Stimulated activated CD4-positive, alpha-beta T cell treated with anti-CD3 and anti-CD28 coated beads, Interleukin-1b, Interleukin-23, amount 100 ng/mL, for 1 hour (primary cell): ENCODE measurements at places on chromosomes 1 and 21.

DNA sequence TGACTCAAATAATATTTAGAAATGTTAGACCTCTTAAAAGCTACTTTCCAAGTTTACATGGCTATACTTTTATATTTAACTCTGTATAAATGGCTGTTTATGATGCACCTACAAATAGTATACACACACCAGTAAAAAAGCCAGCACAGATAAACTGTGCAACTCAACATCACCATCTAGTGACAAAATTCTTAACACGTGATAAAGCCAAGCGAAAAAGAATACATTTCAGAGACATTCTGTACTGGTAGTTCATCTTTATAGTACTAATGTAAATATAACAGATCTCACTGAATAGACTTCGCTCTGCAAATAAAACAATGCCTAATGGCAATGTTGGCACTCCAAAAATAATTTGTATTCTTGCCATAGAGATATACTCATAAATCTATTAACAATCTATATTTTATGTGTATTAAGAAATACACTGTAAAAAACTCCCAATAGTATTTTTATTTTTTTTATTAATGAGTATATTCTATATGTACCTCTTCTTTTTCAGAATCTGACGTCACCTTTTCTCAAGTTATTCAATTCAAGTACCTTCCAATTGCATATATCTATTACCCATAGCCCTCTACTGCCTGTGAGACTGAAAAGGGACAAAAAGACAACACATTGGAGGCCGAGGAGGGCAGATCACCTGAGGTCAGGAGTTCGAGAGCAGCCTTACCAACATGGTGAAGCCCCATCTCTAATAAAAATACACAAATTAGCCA, 100.2 kb downstream of the DPYD start:
- DNase-seq: no peak

GRCh38 chr1:180268556-180269075, 38.6 kb downstream of the LHX4 start:
- no peak for DNase-seq

- DNase-seq: no peak
Observed at GRCh38 chr1:83546874-83547273, 452.1 kb downstream of the TTLL7 start.

GRCh38 chr1:10507111-10507879, 32.5 kb downstream of the PEX14 start:
- DNase-seq: no peak

DNA sequence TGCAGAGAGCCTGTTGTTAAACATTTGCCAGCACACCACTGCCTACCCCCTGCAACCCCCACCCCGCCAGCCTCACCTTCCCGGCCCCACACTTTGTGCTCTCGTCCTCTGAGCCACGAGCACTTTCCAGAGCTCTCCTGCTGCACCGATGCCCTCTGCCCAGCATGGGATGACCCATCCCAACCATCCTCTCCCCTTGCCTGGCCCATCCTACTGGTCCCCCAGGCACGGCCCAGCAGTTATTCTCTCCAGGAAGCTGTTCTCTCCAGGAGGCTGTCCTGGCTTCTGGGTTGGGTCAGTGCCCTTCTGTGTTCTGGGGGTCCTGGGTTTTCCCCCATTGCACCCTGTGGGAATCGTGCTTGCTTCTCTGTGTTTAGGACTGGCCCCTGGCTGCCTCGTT, 60.1 kb upstream of the ABCG1 start:
- no peak for DNase-seq

DNA sequence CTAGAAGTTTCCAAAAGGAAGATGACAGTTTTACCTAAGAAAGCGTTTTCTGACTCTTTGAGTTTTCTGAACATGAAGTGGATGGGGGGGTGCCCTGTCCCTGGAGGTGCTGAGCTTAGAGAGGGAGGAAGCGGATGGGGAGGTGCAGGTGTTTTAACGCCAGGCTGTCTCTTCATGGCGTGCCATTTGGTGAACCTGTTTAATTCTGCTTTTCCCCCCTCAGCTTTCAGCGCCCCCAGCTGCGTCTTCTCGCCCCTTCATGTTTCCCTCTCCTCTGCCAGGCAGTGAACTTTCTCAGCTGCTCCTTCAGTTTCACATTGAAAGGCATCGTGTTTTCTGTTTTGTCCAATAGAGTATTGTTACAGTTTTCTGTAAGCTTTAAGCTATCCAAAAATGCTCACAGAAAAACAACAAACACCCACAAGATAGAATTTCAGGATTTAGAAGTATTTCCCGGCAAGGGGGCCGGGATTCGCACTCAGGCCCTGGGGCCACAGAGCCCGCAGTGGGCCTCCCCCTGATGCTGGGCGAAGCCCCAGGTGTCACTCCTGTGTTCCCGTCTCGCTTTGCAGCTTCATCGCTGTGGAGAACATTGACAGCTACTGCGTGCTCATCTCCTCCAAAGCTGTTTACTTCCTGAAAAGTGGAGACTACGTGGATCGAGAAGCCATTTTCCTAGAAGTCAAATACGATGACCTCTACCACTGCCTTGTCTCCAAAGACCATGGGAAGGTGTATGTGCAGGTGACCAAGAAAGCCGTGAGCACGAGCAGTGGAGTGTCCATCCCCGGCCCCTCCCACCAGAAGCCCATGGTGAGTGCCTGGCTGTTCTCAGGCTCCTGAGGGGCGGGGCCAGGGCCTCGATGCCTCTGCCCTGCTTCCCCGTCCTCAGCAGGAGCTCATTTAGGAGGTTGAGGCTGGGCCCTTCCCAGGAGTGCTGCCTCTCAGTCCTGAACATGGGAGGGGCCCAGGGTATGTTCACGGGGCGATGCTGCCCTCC, 111.4 kb downstream of the DHRS3 start:
- DNase-seq: no peak

- DNase-seq: no peak
Observed at GRCh38 chr1:80445033-80445432, 1355.7 kb upstream of the ADGRL2 start.

- no peak for DNase-seq
Observed at GRCh38 chr1:54259546-54260140, 59.7 kb downstream of the MRPL37 start.

DNA sequence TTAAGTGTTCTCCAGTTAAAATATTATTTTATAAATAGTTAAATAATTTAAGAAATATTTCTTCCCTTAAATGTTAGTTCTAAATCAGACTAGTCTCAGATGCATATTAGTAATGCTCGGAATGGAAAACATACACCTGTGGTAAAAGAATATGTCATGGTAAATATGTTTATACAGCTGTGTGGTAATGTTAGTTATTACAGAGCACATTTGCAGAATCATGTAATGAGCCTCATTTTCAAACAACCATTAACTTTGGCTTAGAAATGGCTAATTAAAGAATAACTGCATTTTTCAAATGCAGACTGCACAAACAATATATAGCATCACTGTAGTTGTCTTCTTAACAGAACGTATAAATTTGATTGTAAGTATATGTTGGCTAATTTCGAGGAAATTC, 90.3 kb downstream of the DISP1 start:
- DNase-seq: no peak

GRCh38 chr1:25748531-25749205, 51.3 kb upstream of the SELENON start:
- DNase-seq: no peak

DNA sequence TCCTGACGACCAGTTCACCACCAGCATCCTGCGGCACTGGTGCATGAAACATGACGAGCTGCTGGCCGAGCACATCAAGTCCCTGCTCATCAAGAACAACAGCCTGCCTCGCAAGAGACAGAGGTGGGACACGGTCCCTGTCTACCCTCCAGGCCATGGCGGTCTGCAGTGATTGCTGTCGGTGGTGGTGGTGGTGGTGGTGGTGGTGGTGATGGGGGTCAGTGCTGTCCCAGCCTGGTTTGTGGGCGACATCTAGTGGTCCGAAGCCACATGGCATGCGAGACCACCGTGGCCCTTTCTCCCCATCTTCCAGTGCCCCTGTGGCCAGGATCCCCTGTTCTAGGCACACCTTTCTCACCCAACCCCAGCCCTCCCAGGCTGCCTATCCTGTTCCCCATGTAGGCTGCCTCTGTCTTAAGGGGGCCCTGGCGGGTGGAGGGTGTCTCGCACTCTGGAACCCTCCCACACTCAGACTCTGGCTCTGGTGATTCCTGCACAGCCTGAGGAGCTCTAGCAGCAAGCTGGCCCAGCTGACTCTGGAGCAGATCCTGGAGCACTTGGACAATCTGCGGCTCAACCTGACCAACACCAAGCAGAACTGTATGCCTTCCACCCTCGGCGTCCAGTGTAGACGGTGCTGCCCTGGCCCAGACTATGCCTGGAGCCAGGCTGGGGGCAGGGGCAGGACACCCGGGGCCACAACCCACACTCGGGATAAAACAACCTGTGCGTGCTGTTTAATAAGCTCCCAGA, 3.2 kb upstream of the SLC27A3 start:
- DNase-seq: no peak

DNA sequence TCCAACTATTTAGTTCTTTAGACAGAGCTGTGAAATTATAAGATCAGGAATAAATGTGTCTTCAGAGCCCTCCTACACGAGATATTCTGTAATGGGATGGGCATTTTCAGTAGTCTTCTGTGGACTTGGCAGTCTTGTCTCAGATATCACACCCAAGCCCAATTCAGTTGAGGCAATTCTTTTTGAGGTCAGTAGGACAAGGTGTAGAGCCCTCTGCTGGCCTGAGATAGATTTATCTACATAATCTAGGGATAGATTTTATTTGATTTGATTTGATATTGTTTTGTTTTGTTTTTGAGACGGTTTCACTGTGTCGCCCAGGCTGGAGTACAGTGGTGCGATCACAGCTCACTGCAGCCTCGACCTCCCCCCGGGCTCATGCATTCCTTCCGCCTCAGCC, 77.5 kb downstream of the FMN2 start:
- no peak for DNase-seq

DNA sequence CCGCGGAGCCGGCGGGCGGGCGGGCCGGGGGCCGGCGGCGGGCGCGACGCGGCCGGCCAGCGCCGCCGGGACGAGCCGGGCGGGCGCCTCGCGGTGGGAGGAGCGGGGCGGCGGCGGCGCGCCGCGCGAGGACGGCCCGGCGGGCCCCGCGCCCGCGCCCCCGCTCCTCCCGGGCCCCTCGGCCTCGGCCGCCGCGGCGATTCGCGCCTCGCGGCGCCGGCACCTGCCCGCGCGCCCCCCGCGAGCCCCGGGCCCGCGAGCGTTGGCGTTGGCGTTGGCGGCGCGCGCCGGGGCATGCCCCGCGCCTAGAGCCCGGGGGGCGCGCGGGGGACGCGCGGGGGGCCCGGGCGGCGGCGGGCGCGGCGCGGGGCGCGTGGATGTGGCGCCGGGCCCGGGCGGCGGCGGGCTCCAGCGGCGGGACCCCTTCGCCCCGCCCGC, at the start of gene SKI:
SKI (plus strand) TSS at position 163 of the 438 bp plus-strand sequence. CDS start 448 bp downstream, outside the sequence.
- no peak for DNase-seq

- DNase-seq: no peak
Observed at GRCh38 chr1:94970783-94971182, 43.9 kb upstream of the CNN3 start.

DNA sequence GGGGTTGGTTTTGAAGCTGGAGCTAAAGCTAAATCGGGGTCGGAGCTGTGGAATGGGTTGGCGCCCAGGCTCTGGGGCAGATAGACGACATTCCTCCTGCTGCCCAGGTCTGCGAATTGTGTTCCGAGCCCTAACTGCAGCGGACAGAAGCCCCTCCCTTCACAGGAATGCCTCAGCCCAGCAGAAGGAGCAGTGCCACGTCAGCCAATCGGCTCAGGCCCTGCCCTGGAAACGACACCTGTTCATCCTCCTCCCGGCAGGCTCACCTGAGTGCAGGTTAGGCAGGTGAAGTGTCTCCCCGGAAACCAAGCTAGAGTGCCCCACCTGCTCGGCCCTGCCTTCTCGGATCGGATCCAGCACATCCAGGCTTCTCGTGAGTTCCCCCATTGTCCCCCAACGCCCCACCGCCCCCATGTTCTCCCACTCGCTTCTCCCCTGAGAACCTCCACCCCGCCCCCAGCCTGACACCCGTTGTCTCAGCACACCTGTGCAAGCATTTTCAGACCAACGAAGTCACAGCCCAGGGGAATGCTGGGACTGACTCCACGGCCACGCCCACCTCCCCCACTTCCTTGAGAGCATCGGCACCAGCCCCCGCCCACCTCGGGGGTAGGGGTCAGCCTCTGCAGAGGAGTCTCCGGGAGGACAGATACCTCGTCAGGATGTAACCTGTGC, 775 bp downstream of the TMEM125 start:
- DNase-seq: no peak

GRCh38 chr1:243483071-243483771, 227.4 kb downstream of the SDCCAG8 start:
- no peak for DNase-seq

GRCh38 chr1:86696522-86696921, 7.9 kb upstream of the SH3GLB1 start:
- no peak for DNase-seq

DNA sequence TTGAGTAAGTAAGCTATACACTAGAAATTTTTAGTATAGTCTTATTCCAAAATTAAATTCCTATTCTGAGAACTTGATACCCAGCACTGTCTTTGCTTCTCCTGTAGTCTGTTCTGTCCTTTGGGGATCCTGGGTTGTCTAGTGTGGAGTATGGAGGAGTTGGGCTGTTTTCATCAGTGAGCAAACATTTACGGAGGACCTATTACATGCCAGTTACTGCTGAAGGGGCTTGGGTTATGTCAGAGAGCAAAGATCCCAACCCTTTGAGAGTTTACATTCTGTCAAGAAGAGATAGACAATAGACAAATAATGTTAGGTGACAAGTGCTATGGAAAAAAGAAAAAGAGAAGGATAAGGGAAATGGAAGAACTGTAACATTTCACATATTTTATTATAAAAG, 9.0 kb downstream of the TRAPPC10 start:
- DNase-seq: no peak

DNA sequence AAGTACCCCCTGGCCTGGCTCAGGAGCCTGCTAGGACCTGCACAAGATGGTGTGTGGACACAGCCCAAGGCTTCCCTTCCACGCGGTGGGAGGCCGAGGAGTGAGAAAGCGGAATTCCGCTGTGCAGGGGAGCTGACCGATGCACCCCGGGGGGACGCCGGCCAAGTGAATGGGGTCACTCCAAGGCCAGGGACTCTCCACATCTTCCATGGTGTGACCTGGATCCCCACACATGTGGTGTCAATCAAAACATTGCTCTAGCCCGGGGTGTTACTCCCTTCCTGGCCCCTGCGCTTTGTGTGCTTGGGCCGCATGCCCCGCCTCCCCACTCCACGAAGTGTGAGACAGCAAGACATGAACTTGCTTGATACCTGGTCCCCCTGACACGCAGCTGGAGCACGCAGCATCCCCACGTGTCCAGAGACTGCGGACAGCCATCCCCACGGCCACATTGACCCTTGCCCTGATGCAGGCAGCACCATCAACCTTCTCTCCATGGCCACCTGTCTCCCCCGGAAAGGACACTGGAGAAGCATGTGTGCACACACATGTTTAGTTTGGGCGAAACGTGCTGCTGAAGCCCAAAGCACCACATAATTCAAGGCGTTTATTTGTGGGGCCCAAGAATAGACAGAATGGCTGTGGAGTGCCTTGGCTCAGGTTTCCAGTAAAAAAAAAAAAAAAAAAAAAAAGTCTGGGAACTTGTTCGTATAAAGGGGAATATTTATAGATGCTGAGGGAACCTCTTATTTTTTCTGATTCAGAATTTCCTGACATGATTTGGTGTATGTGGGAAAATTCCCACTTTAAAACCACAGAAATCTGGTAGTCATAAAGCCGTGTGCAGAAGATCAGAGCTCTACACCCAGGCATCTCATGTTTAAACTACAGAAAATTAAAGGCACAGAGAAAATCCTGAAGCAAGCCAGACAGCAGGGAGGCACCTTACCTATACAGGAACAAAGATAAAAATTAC, 171.7 kb downstream of the HUNK start:
- DNase-seq: no peak

GRCh38 chr1:216903382-216903740, 180.1 kb upstream of the ESRRG start:
- no peak for DNase-seq

- DNase-seq: no peak
Observed at GRCh38 chr1:65156910-65157545, 9.0 kb downstream of the AK4 start.
